ENCODE measurements at places on chromosomes 4 and X.

DNA sequence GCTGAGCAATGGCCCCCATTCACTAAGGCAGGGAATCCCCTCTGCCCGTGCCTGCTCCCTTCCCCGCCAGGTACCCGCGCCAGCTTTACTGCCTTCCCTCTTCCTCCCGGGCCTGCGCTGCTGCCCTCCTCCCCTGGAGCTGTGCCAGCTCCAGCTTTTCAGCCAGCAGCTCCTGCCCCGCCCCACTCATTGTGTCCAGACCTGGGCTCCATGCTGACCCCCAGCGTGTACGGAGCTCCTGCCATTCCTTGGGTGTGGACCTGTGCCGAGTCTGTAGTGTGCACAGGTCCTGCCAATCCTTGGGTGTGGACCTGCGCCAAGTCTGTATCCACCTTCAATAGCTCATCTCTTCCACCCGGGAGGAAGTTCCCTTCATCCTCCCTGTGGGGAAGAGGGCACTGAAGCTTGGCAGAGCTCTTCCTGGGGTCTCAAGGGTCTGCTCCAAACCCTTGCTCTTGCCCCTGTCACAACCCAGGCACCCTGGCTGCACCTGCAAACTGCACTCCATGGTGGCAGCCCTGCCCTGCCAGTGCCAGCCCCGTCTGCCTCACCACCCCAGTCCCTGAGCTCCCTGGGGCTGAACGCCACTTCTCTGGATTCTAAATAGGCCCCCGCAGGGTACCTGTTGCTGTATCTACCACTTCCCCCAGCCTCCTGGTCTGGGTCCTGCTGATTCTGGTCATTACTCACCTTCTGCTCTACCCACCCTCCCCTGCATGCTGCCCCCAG lies 63.9 kb downstream of the TRMT44 start:
- no peak for DNase-seq

DNA sequence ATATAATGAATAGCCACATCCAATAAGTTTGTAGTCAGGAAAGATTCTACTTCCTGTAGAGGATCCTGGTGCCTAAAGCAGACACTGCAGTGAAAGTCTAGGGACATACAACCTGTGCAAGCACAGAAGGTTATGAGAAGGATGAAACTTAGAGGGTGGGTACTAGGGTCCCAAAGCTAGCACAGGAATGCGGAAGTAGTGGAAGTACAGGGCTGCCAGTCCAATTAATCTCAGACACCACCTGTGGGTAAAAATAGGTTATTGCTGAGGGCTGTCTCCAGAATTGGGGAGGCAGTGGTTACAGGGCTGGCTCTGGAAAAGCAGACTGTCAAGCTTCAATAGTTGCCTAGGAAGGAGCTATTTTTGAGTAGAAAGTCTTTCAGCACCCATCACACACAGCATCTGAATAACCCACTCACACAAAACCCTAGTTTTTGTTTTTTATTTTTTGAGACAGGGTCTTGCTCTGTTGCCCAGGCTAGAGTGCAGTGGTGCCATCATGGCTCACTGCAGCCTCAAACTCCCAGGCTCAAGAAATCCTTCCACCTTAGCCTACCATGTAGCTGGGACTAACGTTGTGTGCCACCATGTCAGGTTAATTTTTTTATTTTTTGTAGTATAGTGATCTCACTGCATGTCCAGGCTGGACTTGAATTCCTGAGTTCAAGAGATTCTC lies 50.8 kb upstream of the ELF2 start:
- no peak for DNase-seq

DNA sequence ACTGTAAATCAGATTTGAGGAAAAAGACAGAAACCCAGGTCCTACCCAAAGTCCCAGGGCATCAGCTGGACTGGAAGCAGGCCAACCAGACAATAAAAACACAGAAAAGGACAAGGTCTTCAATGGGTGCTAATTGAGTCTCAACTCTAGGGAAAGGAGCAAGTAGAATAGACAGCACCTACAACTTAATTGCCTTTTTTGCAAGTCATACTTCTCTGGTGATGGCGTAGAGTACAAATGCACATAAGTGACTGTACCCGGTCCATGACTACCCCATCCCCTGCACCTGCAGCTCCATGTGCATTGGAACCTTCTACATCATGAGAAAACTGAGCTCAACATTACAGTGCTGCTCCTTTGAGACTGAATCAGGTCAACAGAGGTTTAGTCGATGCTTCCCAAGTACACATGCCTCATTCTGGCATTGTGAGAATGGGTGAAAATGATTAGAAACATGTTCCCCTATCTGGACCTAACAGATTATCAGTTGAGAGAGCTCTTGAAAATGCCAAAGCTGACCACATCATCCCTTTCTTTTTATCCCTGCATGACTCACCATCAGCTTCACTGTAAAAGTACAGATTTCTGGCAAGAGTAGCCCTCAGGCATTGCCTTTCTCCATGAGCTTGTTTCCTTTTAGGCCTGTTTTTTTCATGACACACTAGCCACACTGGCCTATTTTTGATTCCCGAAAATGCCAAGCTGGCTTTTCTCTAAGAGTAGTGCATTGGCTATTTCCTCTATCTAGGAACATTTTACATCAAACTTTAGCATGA lies 298.3 kb downstream of the HS3ST1 start:
- peak; percentile 8 for DNase-seq

- no peak for DNase-seq
Observed at GRCh38 chr4:122823476-122823875, 3.2 kb upstream of the FGF2 start.

- DNase-seq: no peak
Observed at GRCh38 chr4:58600290-58600689, 1490.1 kb upstream of the IGFBP7 start.

GRCh38 chr4:173332963-173333657 lies 1.0 kb downstream of the HMGB2 start:
- DNase-seq: no peak

GRCh38 chrX:42274151-42274550 lies 350.8 kb upstream of the CASK start:
- no peak for DNase-seq

DNA sequence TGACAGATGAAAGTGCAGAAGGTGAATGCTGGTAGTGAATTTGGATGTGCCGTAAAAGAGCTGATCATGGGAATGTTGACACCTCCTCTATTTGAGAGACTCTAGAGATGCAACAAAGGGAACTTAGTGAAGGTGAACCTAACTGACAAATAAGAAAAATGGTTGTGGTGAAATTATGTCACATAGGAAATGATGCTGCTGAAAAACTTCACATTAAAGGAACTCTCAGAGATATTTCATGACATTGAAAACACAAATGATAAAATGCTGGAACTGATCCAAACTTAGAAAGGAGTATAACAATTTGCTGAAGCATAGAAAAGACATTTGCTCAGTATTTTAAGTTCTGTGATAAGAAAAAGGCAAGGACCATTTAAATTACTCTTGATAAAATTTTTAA lies 31.9 kb downstream of the MGAT4D start:
- DNase-seq: no peak

DNA sequence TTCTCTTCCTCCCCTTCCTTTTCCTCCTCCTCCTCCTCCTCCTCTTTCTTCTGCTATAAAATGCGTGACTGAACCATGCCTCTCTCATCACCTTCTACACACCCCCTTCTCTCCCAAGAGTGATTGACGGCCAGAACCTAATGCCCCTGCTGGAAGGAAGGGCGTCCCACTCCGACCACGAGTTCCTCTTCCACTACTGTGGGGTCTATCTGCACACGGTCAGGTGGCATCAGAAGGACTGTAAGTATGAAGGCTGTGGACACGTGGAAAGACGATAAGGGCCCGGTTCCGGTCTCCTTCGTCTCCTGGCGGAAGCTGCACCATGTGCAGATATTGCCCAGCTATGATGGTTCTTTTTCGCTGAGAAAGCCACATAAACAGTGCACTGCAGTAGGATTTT lies 12.1 kb upstream of the ARSF start:
- no peak for DNase-seq

GRCh38 chrX:44088510-44089144 lies 115.4 kb upstream of the NDP start:
- DNase-seq: no peak

DNA sequence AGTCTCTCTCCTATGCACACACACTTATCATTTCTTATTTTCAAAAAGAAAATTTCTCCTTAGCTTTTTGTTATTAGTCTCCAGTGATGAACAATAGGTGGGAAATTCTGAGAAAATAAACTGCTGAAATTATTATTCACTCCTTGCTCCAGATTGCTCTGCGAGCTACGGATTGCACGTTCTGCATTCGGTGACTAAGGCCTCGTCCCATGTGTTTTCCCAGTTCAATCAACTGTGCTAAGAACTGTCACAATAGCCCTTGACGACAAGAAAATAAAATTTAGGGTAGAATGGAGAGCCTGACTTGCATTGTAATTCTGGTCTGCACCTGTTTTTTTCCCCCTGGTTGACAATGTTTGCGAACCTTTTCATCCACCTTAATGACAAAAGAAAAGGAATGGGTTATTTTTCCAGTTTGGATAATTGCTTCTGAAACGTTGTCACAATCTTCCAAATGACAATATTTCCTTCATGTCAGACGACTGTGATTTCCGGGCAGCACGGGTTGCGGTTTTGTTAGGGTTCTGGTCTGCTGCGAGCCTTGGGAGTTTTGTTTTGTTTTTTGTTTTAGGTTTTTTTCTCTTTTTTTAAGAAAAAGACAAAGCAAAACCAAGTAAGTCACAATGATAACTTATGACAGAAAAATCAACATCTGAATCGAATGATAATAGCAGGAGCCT lies 124.5 kb upstream of the NOCT start:
- no peak for DNase-seq

- no peak for DNase-seq
Observed at GRCh38 chr4:12319765-12320164, 891.1 kb upstream of the HS3ST1 start.

- no peak for DNase-seq
Observed at GRCh38 chr4:86243750-86244149, 116.1 kb downstream of the MAPK10 start.

DNA sequence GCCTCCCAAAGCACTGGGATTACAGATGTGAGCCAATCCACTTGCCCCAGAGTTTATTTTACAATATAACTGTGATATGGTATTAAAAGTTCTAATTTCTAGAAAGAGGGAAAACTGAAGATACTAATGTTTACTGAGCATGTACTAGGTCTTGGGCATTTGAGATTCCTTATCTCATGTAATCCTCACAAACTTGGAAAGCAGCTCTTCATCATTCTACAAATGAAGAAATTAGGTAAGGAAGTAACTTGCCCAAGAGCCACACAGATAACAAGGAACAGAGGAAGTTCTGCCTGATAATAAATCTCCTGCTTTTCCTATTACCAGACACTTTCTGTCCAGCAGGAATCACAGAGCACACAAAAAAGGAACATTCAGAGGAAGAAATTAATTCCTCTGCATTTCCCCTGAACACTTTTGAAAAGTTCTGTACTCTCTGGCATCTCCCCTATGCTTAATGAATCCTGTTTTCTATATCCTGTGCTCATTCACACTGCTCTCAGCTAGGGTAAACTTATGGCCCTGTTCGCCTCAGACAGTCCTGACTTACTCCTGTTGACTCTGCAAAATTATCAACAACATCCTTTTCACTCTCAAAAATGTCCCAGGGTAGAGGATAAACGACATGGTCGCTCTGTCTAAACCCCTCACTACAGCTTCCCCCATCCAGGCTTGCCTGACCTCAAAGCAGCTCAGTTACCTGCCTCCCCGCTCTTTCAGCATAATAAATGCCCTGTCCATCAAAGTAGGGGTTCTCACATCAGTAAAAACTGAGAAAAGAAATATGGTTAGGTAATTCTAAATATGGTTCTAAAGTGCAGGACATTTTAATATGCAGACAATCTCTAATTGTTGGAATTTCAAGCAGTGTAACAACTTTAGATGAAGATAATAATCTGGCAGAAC lies 13.6 kb downstream of the SH3RF1 start:
- DNase-seq: no peak

DNA sequence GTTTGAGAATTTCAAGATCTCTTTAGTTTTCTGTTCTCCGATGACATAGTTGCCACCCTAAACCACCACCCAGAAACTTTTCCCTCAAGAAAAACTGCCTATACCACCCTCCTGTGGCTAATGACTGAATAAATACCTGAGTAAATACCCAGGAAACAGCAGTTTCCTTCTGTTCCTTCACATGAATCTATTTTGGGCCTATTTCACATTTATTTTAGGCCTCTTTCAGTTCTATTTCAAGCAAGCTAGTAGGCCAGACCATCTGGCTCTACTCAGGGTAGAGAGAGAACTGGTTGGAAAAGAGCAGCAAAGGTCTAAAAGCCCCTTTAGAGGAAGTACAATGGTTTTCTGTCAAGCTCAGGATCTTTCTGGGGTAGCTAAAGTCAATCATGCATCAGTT lies 23.4 kb downstream of the ARHGEF9 start:
- DNase-seq: no peak

DNA sequence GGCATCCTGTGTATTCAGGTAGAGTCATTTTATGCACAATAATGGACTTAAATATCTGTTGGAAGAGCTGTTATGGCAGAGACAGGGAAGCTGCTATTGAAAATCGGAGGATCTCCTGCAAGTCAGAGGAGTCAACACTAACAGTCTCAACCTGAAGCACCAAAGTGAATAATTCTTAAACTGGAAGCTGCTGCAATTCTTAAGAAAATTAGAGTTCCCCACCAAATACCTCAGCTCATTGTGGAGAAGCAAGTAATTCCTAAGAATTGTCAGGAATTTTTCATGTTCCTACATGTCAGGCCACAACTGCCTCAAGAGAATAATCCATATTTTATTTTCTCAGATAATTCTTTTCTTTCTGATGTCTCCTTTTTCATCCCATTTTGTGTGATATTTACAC lies 892.6 kb upstream of the LCORL start:
- DNase-seq: no peak

GRCh38 chr4:172794307-172794703 lies 374.3 kb upstream of the GALNT7 start:
- DNase-seq: no peak

DNA sequence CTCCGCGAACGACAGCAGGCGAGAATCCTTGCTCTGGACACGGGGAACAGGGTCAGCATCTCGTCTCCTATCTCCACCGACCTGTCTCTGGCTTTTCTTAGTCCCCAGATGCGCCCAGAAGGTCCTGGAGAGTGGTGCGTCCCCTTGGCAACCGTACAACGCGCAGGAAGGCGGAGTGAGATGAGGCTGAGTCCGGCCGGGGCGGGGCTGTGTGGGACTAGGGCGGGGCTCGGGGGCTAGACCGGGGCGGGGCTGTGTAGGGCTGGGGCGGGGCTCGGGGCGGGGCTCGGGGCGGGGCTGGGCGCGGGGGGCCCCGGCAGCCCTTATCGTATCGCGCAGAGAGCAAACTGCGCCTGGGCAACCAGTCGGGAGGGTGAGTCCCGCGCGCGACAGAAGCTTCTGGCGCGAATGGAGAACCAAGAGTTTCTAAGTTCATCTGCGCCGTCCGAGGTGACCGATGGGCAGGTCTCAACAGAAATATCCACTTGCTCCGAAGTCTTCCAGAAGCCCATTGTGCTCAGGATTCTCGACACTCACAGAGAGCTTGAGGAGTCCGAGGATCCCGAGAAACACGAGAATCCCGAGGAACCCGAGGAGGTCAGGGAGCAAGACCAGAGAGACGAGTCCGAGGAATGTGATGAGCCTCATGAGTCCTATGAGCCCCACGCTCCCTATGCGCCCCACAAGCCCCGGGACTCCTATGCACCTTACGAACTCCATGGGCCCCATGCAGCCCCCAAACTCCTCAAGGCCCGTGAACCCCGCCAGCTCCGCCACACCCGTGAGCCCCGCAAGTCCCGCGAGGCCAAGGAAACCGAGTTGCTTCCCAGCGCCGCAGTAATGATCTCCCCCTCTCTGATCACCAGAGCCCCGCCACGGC lies 24.9 kb downstream of the ARL9 start:
- peak; percentile 79 for DNase-seq
